Activated CD4-positive, alpha-beta memory T cell treated with anti-CD3 and anti-CD28 coated beads, Interleukin-2, amount 10 ng/mL, durations not matched to agents 7 days and 5 days (primary cell): ENCODE measurements at places on chromosomes 7 and 10. TPM values are rescaled to one million over a fixed set of nuclear protein-coding genes. Genes with fewer than 3 reads are reported as not detected.

DNA sequence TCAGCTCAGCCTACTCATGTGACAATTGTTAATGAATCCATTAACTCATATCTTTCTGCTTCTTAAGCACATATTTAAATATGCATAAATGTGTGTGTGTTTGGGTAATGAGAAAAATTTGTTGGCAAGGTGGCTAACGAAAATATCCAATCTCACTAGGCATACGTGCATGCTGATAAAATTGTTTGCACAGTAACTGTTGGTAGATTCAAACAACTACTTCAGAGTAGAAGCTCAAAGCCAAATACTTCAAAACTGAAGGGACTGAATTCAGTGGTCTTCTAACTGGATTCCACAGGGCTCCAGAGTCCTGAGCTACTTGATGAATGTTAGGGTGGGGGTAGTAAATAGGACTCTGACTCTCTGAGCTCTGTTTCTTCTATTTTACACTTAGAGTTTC is 757.0 kb downstream of the GRM8 start:
- no peaks in the 10 kb centered on the region for H3K36me3 ChIP-seq
- no peaks in the 10 kb centered on the region for H3K4me1 ChIP-seq

Gene DKK1
- not detected for total RNA-seq

Gene GLCCI1
- total RNA-seq, result 29.0 TPM

Gene WIPF3
- not detected for total RNA-seq
